M059J (cell line): ENCODE measurements at places on chromosomes 3 and 15.

DNA sequence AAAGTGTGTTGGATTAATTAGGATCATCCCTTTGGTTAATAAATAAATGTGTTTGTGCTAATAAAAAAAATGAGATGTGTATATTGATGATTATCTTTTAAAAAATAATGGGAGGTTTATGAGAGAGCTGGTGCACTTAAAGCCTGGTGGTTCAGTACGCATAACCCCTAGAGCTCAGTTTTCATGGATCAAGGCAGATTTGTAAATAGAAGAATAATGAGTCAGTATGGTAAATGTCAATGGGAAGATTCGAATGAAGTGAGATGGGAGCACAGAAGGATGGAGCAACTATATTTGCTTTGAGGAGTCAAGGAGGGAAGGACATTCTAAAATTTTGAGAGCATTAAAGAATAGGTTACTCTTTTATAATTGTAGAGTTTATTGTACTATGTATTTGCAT is 35.4 kb downstream of the AKAP13 start:
- peak; percentile 30 for DNase-seq

DNA sequence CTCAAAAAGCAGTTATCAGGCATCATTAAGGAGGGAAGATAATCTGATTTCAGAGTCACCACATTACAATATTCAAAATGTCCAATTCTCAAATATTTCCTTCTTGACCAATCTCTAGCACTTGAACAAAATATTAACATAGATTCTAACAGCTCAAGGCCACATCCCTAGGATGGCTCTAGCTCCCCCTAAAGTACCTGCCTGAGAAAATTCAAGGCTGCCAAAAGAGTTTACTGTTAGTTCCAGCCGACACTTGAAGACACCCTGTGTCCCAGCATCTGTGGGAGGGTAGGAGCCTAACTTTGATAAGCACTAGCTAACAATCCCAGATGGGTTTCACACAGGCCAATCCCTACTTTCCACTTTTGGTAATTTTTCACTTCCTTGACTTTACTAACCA is 10.4 kb downstream of the NSMCE3 start:
- no peak for DNase-seq

- peak; percentile 59 for DNase-seq
Observed at GRCh38 chr15:87967951-87968350, 288.6 kb downstream of the NTRK3 start.

DNA sequence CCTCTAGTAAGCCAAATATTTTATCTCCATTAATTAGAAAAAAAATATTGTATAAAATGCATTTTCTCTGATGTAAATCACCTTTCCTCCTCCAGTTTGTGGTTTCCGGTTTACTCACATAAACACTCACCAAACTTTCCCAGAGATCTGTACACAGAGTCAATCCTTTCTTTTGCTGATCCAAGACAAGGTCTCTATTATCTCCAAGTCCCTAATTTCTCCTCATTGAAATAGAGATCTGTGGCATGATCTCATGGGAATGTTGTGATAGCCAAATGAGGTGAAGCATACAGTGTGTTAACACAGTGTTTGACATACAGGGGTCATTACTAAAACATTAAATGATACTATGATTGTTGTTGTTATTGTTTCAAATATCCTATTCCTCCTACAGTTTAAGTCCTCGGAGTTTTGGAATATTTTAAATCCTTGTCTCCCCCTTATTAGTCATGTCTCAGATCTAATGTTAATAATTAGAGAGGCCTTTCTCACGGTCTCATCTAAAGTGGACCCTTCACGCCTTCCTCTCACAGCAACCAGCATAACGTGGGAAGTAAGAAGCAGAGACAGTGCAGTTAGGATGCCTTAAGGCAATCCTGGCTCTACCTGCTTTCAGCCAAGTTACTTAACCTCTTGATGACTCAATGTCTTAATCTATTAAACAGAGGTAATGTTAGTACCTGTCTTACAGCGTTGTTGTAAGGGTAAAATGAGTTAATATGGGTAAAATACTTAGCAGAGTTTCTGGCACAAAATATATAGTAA is 333.3 kb downstream of the GRM7 start:
- DNase-seq, result no peak
